HFFc6 (cell line): ENCODE measurements at places on chromosomes 11 and 22. TPM values are rescaled to one million over a fixed set of nuclear protein-coding genes. Genes with fewer than 3 reads are reported as not detected.

The P2RY6 gene
- 0.10 and 1.6 TPM in 2 replicates for total RNA-seq

The TNNI2 gene
- not detected in 2 replicates for total RNA-seq

DNA sequence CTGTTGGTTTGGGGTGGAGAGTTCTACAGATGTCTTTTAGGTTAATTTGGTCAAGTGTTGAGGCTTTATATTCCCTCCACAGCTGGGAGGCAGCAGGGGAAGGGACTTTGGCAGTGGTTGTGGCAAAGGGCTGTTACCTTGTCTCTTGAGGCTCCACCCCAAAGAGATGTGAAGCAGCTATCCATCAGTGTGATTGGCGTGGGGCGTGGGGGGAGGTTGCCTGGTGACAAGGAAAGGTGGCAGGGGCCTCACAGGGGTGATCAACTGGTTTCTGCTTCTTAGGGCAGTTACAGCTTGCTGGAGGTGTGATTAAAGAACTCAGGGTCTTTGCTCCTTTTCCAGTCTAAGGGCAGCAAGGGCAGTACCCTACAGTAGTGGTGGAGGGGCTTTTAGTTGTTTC lies 59.3 kb downstream of the FANCF start:
- H3K27me3 ChIP-seq = no peaks in the 10 kb centered on the region; the same call in 1 of the 2 replicates
- H3K27ac ChIP-seq = no peak overlapping the region
- no peaks in the 10 kb centered on the region for H3K4me1 ChIP-seq
- H3K4me3 ChIP-seq = no peak overlapping the region

GRCh38 chr11:35626501-35626900 lies 8.2 kb downstream of the FJX1 start:
- peaks cover 86% of the 10 kb centered on the region for H3K4me1 ChIP-seq
- H3K4me3 ChIP-seq = no peak overlapping the region
- H3K36me3 ChIP-seq = peaks cover 3% of the 10 kb centered on the region; the same call in 1 of the 2 replicates
- H3K27me3 ChIP-seq = peaks cover 1% of the 10 kb centered on the region; the same call in 1 of the 2 replicates
- no peak for DNase-seq

DNA sequence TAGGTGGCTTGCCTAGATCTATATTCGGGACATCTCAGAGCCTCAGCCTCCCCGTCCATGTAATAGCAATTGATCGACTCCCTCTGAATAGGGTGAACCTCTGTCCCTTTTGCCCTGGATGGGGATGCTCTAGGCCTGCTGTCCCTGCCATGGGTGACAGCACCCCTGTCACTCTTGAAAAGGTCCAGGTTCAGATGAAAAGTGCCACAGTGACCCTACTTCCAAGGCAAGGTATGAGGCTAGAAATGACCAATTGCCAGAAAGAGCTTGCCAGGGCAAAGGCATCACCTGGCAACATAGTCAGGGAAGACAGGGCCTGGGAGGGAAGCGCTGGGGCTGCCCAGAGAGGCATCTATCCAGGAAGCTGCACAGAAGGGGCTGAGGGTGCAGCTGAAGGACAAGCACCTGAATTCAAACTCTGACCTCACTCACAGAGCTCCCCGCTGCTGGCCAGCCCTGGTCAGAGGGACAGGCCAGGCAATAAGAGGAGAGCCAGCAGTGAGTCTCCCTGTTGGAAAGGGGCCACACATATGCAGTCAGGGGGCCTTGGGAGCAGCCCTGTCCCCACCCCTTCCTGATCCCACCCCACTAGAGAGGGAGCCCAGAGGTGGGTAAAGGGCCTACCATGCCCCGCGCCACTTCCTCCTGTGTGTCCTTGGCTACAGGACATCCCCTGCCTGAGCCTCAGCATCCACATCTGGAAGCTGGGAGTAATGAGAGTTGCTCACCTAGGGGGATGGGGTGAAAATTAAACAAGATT lies 9.0 kb upstream of the APOBEC3A start:
- DNase-seq = no peak
- H3K27me3 ChIP-seq = peaks cover 73% of the 10 kb centered on the region
- no peak overlapping the region for H3K27ac ChIP-seq
- no peaks in the 10 kb centered on the region for H3K36me3 ChIP-seq

- peaks cover 87% of the 10 kb centered on the region for H3K4me1 ChIP-seq
- peak; percentile 79 for DNase-seq
- H3K36me3 ChIP-seq = no peaks in the 10 kb centered on the region; the same call in 1 of the 2 replicates
- H3K4me3 ChIP-seq = peak overlapping the region; percentile 52
- H3K27me3 ChIP-seq = no peaks in the 10 kb centered on the region
Observed at GRCh38 chr11:12731841-12732336, 57.7 kb downstream of the TEAD1 start.

DNA sequence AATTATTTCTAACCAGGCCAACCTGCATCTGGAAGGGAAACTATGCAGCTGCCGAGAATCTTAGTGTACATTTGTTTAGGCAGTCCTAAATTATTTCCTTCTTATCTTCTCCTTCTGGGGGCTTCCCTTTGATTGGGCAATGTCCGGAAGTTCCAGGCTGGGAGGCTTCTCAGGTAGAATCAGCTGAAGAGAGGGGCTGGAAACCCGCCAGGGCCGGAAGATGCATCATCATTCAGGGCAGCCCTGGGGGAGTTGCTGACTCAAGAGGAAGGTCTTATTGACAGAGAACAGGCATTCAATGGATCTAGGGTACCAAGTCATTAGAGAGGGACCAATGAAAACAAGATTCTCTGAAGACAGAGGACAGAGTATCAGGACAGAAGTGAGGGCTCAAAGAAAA lies 150.7 kb downstream of the BLID start:
- peak overlapping the region; percentile 68 for H3K27ac ChIP-seq
- H3K4me1 ChIP-seq = peaks cover 55% of the 10 kb centered on the region
- peak; percentile 30 for DNase-seq
- no peaks in the 10 kb centered on the region for H3K36me3 ChIP-seq
- peak overlapping the region; percentile 46 for H3K4me3 ChIP-seq
